ENCODE measurements at places on chromosomes 5 and 9. TPM values are rescaled to one million over a fixed set of nuclear protein-coding genes. Genes with fewer than 3 reads are reported as not detected.

DNA sequence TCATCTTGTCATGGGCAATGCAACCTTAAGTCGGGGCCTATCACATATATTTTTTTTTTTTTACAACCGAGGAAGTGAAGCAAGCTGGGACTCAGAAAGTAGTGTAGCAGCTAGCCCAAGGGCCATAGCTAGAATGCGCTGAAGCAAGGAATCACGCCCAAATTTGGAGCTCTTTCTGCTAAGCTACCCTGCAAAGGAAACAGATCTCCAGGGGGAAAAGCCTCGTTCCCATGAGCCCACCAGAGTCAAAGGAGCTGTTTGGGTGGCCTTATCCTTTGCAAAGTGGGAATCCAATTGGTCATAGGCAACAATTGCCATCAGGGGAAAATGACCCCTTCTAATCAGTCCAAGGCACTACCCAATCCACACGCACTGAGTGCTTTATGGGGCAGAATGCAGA is 390.4 kb downstream of the EBF1 start:
- no peak for DNase-seq

DNA sequence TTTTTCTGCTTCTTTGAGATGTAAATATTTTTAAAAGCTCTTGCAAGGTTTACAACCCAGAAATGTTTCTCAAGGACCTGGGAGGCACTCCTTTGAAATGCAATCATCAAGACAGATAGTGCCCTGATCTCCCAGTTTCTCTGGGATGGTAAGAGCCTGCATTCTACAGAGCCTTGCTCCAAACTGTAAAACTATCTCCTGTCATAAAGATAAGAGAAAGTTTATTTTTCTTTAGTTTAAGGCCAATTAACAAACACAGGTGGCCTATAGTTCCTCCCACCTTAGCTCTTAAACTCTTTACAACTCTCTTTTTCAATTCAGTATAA is 1231.1 kb upstream of the NUDT12 start:
- DNase-seq = no peak

The RMRP gene
- total RNA-seq = 27,465 TPM

DNA sequence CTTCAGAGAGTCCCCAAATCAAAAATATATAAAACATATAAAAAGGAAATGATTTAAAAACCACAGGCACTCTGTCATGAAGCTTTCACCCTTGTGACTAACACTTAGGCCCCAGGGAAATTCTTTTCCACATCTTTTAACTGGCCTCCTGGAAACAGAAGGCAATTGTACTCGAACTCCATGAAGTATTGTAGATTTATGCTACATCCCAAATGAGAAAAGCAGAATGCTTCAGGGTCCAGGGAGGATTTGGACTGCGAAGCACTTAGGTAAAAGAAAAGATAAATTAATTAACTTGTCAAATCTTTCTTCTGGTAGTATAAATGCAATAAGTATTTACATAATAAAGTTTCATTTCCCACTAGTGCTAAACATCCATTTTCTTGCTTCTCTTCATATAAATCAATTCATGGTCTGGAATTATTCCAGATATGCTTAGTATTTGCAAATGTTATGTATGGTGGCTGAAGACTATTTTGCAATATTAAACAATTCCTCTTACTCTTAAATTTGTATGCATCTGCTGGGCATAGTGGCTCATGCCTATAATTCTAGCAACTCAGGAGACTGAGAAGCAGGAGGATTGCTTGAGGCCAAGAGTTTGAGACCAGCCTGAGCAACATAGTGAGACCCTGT is 64.9 kb upstream of the ELL2 start:
- DNase-seq = no peak

- DNase-seq = no peak
Observed at GRCh38 chr5:172505403-172505759, 51.1 kb upstream of the SH3PXD2B start.

The ZNF483 gene
- 7.5 TPM for total RNA-seq

The PCDHA9 gene
- total RNA-seq = 0.20 TPM

- DNase-seq = no peak
Observed at GRCh38 chr9:79471580-79472543, 99.9 kb upstream of the TLE4 start.

GRCh38 chr9:115628426-115628825 is 510.5 kb upstream of the TNC start:
- no peak for DNase-seq

The CARTPT gene
- not detected for total RNA-seq

DNA sequence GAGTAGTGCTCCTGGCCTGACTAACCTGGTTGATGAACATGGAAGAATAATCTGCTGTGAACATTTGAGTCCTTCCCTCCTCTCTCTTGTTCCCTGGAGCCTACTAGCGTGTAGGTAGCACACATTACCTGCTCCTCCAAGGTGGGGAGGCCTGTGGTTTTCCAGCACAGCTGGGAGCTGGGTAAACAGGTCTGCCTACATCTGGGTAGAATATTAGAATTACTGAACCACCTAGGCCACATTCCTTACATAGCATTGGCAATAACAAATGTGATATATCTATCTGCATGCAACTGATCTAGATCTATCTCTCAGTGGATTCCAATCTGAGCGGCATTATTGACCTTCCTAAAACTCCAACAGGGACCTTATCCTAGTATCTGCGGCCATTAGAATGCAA is 151.0 kb upstream of the ZNF366 start:
- no peak for DNase-seq

GRCh38 chr9:115138151-115138550 is 20.2 kb upstream of the TNC start:
- no peak for DNase-seq

DNA sequence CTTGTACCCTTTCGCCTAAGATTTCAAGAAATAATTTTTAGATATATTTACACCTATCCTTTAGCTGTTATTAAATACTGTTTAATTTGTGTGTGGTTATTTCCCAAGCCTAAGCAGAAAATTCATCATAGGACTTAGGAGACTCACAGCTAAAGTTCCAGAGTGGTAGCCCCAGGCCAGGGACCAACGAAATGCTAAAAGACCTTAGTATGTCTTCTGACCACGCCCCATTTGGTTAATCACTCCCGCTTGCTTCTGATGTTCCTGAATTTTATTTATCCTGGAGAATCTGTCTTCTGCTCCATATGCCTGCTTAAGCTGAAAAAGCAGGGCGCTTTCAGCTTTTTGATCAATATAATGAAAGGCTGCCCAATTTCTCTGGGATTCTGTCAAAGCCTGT is 18.7 kb upstream of the SEMA6A start:
- DNase-seq = no peak

- no peak for DNase-seq
Observed at GRCh38 chr5:57503433-57503832, 20.8 kb upstream of the ACTBL2 start.

The BTNL9 gene
- 15.9 TPM for total RNA-seq

- DNase-seq = no peak
Observed at GRCh38 chr5:141359790-141360426, at the start of gene PCDHGB2. PCDHGB2 (plus strand) TSS chr5:141359994; CDS start chr5:141360136, 142 bp downstream.

The NTRK2 gene
- 0.29 TPM for total RNA-seq

GRCh38 chr5:95884017-95884325 is 61.4 kb upstream of the GLRX start:
- no peak for DNase-seq

GRCh38 chr9:69748304-69748703 is 11.5 kb downstream of the PTAR1 start:
- DNase-seq = no peak

The IFNA2 gene
- total RNA-seq = not detected

- DNase-seq = no peak
Observed at GRCh38 chr5:26192486-26192885, 845.9 kb downstream of the CDH9 start.

The SLC6A18 gene
- total RNA-seq = not detected

- no peak for DNase-seq
Observed at GRCh38 chr5:131381777-131382176, 117.9 kb downstream of the CDC42SE2 start.

- no peak for DNase-seq
Observed at GRCh38 chr9:16039218-16039987, 486.6 kb downstream of the CCDC171 start.

The PCDHGC5 gene
- total RNA-seq = 1.9 TPM

- no peak for DNase-seq
Observed at GRCh38 chr5:14713476-14714390, 49.2 kb downstream of the OTULIN start.

- no peak for DNase-seq
Observed at GRCh38 chr9:37198831-37199230, 78.5 kb downstream of the ZCCHC7 start.

The IL4 gene
- not detected for total RNA-seq

DNA sequence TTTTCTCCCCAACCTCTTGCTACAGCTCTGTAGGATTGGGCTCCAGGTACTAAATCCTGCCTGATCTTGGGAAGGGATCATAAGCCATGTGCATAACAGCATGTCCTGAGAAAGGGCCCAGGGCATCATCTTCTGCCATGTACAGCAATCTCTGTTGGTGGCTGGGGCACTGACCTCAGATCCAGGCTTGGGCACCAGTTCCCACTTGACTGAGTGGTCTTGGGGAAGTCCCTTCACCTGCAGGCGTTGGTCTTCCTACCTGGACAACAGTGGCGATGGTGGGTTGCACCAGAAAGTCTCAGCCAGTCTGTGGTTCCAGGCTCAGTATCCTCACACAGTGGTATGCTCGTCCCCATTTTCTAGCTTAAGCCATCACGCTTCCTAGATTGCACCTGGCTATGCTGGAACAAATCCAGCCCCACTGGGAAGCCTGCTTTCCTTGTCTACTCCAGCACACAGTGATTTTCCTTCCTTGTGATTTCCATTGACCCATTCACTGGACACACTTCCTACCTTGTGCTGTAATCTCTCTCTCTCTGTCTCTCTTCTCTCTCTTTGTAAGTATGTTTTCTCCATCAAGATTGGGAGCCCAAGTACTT is 121.7 kb upstream of the PITX1 start:
- DNase-seq = no peak

The BASP1 gene
- 45.9 TPM for total RNA-seq

The C5orf58 gene
- not detected for total RNA-seq

GRCh38 chr9:89687188-89687587 is 82.4 kb downstream of the GADD45G start:
- DNase-seq = no peak

The GZMA gene
- 4.0 TPM for total RNA-seq

DNA sequence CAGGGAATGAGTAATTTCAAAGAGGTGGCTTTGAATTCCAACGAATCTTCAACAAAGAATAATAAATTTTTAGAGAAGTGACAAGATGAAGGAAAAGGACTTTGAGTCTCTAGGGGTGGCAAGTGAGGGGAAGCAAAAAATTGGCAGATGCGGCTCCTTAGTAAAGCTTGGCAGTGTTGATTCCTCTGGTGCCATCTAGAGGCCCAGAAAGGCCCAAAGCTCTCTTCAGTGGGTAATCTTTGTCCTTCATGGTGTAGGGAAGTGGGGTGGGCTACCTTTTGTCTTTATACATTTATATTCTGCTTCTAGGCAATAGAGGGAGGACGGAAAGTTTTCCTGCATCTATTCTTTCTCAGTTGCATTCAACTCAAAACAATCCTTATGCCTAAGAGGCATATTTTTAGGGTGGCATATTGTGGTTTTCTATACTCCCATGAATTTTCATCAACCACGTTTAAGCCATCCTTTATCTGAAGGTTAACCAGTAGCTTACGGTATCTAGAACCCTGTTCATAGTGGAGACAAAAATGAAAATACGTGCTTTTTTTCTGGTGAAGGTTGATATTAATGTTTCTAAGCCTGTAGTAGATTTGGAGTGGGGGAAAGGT is 17.5 kb upstream of the ROPN1L start:
- DNase-seq = peak; percentile 19

GRCh38 chr9:71079451-71079850 is 42.0 kb downstream of the TRPM3 start:
- no peak for DNase-seq

GRCh38 chr5:95887977-95888376 is 65.5 kb upstream of the GLRX start:
- DNase-seq = no peak

The SPINK1 gene
- 12.7 TPM for total RNA-seq

The PRR16 gene
- total RNA-seq = 4.9 TPM

The GCNT4 gene
- 3.6 TPM for total RNA-seq

GRCh38 chr5:160468363-160468975 is 46.8 kb downstream of the PTTG1 start:
- no peak for DNase-seq

- DNase-seq = no peak
Observed at GRCh38 chr5:173881811-173882575, 6.2 kb upstream of the CPEB4 start.

DNA sequence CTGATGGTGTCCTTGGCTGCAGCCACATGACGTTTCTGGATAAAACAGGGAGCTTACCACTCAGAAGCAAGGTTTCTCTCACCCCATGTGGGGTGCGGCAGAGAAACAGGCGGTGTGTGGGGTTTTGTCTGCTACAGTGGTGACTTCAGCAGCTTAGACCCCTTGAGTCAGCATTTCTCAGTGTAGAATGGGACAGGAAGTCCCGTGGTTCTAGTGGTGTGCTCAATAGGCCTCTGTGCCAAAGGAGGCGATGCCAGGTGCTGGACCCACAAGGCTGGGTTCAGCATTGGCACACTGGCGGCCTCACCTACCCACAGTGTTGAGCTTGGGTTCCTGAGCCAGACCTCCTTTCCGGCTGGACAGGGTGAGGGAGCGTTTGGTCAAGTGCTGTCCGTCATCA is 125.2 kb upstream of the SMIM23 start:
- DNase-seq = no peak

DNA sequence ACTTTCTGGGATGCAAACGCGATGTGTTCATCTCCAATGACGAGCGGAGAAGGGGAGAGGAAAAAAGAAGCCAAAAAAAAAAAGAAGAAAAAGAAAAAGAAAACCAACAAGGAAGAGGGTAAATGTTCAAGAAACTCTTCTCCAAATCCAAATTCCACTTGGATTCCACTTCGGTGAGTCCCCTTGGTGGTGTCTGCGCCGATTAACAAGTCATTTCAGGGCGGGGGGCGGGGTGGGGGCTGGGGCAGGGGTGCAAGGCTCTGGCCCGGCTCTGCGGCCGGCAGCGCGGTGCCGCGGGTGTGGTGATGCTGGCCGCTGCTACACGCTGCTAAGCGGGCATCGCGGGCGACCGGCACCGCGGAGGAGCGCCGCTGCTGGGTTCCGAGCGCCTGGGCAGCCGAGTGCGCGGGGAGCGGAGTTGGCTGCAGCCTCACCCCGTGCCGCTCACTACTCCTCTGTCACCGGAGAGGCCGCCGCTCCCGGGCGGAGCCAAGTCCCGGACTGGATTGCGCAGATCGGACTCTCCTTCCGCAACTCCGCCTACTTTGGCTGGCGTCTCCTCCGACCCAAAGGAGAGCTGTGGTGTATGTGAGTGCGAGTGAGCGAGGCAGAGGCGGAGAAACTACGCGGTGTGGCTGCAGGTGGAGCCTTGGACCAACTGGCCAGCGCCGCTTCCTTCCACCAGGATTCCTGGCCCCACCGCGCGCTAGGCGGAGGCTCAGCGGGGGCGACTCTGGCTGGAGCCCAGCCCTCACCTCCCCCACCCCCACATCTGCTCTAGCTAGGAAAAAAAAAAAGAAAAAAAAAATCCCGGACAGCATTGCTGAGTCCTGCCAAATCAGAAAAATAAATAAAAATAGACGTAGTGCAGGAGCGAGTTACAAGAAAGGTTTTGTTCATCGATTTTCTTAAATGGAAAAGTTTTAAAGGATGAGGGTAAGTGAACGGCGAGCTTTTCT is at the start of gene SEMA6A:
Gene SEMA6A, minus strand, starts transcription at position 457 of the 959 bp plus-strand sequence. CDS start 69,879 bp downstream, outside the sequence.
- DNase-seq = peak; percentile 92

The KIF20A gene
- total RNA-seq = 12.1 TPM
